Stimulated activated CD8-positive, alpha-beta memory T cell treated with anti-CD3 and anti-CD28 coated beads, Interleukin-4, amount 100 ng/mL, for 24 hours (primary cell): ENCODE measurements at places on chromosomes 1 and 21.
A peak's percentile ranks its signal among the peaks of the same experiment; 100 is the strongest.

DNA sequence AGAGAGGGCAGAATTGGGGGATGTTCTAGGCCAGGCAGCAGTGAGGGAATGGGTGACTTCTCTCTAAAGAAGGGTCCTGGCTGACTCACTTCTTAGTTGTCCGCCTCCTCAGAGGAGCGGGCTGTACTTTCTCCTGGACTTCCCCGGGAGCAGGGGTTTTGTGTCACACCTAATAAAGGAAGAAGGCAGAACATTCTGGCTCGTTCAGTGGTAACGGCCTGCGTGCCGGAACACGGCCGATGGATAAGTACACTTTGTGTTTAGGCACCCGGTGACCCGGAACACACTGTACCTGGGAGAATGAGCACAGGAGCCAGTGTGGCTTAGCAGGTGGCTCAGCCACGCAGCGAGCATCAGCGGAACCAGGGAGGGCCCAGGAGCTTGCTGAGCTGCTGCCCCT, 84.7 kb downstream of the FBXO2 start:
- no peak for DNase-seq

- DNase-seq = no peak
Observed at GRCh38 chr1:216832192-216832591, 109.0 kb upstream of the ESRRG start.

DNA sequence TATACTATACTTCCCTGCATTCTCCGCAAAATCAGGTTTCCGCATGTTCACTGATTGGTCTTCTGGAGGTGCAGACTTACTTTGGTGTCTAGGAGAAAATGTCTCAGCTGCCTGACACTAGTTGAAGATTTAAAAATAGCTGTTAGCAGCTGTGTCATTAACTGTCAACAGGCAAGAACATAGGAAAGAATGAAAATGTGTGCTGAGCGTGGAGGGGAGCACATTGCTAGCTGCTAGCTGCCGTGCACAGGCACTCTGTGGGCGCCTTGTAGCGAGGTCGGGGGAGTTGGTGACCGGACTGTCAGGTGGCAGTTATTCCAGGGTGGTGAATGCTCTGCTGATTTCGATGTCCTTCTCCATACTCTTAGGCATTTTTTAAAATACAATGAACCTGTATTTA, 5.2 kb downstream of the FAAH start:
- no peak for DNase-seq

DNA sequence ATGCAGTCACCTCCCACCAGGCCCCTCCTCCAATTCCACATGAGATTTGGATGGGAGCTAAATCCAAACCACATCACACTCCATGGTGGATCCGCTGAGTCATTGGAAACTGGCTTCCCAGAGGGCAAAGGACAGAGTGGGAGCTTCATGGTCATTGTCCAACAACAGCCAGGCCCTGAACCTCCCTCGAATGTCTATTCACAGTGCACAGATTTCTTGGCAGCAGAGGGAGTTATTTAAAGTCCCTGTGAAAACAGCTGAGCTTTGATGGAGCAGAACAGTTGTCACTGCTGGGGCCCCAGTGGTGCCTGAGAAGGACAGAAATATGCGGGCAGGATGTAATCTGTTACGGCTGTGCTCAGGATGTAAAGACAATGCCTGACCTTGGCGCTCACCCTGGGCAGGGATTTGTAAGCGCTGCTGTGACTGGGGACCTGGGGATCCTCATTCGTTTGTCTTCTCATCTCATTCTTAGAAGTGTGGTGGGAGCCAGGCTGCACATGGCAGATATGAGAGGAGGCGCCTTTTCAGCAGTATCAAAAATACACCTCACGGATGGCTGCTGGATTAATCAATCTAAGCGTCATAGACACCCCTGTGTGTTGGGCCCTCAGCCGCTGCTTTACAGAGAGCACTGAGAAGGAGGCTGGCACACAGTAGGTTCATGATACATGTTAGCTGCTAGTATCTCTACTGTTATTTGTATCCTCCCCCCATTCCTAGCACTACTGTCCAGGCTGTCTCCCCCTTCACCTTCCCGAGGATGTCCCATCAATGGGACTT, 439.4 kb downstream of the PTPRU start:
- no peak for DNase-seq

DNA sequence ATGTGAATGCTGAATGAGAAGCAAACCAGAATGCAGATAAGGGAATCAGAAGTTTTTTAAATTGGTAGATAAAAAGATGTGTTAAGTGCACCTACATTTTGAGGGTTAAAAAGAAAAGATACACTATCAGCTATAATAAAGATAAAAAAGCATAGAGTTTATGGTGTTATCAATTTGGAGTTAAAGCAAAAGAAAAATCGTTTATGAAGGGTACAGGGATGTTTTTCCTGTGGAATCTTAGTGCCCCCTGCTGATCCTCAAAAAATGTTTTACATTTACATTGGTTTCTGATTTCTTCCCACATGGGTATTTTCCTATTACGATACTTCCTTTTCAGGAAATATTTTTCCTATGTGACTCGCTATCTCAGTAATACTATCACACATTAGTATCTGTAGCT, 293.5 kb downstream of the MRPL39 start:
- no peak for DNase-seq

DNA sequence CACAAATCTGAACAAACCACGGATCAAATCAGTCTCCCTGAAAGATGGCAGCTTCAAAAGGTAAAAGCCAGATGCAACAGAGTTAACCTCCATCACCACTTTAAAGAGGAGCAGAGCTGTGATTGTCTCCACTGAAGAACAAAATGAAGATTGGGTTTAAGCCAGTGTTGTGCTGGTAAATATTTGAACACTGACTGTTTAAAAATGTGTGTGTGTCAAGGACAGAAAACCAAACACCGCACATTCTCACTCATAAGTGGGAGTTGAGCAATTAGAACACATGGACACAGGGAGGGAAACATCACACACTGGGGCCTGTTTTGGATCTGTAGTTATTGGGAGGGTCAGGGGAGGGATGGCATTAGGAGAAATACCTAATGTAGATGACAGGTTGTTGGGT, 83.9 kb downstream of the ST6GALNAC5 start:
- no peak for DNase-seq

GRCh38 chr1:64886877-64887276, 79.5 kb downstream of the JAK1 start:
- DNase-seq = no peak

DNA sequence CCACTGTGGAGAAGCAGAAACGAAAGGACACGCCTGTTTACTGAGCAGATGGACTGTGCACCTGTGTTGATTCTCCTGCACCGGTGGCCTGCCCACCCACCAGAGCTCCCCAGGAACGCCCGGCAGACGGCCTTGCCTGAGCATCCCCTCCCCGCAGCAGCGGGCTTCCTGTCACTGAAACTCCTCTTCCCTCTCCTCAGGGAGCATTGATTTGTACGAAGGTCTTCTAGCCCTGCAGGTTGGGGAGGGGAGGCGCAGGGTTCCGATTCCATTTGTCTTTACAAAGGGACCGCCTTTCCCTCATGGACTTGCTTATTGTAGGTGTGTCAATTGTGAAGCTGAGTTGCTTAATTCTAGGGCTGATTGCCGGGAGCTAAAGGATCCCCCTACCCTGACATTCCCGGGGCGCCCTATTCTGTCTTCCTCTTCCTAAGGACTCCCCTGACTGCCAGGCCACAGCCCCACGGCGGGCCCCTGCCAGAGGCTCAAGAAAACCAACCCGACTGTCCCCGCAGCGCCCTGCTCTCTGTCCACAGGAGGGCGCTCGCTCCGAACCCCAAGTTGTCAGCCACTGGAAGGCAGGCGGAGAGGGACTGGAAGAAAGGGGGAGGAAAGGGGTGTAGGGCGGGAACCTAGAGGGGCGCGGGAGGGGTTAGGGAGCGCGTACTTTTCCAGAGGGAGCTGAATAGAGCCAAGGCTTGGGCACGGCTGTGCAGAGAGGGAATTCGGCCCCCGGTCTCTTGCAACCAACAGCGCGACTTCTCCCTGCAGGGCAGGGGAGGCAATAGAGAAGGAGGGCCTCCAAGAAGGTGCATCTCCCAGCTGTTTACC, 2.8 kb downstream of the S100A6 start:
- DNase-seq = peak; percentile 57

- DNase-seq = no peak
Observed at GRCh38 chr1:57007948-57008347, 42.1 kb upstream of the C8B start.

DNA sequence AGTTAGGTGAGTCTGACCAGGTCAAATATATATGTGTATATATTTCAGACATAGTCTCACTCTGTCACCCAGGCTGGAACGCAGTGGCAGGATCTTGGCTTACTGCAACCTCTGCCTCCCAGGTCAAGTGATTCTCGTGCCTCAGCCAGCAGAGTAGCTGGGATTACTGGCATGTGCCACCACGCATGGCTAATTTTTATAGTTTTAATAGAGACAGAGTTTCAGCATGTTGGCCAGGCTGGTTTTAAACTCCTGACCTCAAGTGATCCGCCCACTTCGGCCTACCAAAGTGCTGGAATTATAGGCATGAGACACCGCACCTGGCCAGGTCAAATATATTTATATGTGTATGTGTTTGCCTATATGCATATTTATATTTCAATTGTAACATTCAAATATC, 581.5 kb upstream of the B3GALT2 start:
- DNase-seq = no peak

GRCh38 chr1:58779059-58779754, 4.6 kb downstream of the JUN start:
- DNase-seq = no peak

- DNase-seq = no peak
Observed at GRCh38 chr1:33364565-33364918, 43.6 kb upstream of the A3GALT2 start.

- DNase-seq = no peak
Observed at GRCh38 chr1:17381161-17381560, 9.2 kb downstream of the PADI6 start.

GRCh38 chr1:231628207-231628876, 1.8 kb downstream of the DISC1 start:
- DNase-seq = no peak

- no peak for DNase-seq
Observed at GRCh38 chr1:81597720-81598426, 202.9 kb upstream of the ADGRL2 start.

GRCh38 chr21:24727803-24728440, 879.4 kb downstream of the MRPL39 start:
- DNase-seq = no peak

GRCh38 chr1:176790786-176791185, 327.8 kb downstream of the PAPPA2 start:
- DNase-seq = no peak

- DNase-seq = no peak
Observed at GRCh38 chr1:206011057-206011456, 7.9 kb upstream of the RAB7B start.

- no peak for DNase-seq
Observed at GRCh38 chr1:216739793-216740192, 16.6 kb upstream of the ESRRG start.

- no peak for DNase-seq
Observed at GRCh38 chr1:156657741-156658319, 15.9 kb downstream of the BCAN start.

GRCh38 chr1:59556398-59556797, 258.4 kb upstream of the HOOK1 start:
- DNase-seq = no peak
